ENCODE measurements at places on chromosomes 2 and 18.

- DNase-seq = no peak
Observed at GRCh38 chr2:156947261-156947660, 310.2 kb upstream of the GALNT5 start.

GRCh38 chr18:79294235-79294634, 101.5 kb upstream of the NFATC1 start:
- no peak for DNase-seq

DNA sequence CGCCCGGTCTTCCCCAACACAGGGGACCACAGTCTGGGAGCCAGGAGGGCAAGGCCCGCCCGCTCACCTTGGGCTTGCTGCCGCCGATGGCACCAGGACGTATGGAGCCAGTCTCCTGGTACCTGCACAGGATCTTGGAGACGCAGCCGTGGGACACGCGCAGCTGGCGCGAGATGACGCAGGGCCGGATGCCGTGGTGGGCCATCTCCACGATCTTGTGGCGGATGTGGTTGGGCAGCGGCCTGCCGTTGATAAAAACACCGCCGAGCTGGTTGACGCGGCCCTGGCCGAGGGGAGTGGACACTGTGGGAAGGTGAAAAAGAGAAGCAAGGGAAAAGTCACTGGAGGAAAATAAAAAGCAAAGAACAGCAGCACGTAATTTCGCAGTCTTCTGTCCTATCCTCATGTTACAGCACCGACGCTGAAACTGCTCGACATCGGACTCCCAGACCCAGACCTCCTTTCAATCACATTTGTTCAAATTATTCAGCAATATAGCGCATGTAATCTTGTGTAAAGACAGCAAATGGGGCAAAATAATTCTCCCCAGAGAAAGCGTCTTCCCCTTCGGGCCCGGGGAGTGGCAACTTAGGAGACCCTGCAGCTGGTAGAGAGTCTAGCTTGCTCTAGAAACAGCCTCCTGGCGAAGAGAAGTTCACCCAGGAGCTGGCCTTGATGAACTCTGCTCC, 1.7 kb downstream of the PAX3 start:
- no peak for DNase-seq

DNA sequence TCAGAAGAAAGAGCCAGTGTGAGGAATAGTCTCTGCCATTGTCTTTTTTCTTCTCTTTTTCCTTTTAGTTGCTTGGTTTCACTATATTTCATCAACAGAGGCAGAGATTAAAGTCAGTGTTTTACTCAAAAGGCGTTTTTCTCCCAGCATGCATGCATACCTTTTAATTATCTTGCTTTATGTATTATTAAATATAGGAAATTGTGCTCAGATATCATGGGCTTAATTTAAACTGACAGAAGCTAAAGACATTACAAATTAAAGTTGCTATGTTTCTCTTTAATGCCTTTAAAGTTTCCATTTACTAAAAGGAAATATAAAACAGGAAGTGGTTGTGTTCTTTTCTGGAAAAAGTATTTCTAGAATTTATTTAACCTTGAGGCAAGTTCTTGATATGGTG, 223.3 kb upstream of the ATP5MC3 start:
- DNase-seq = no peak

DNA sequence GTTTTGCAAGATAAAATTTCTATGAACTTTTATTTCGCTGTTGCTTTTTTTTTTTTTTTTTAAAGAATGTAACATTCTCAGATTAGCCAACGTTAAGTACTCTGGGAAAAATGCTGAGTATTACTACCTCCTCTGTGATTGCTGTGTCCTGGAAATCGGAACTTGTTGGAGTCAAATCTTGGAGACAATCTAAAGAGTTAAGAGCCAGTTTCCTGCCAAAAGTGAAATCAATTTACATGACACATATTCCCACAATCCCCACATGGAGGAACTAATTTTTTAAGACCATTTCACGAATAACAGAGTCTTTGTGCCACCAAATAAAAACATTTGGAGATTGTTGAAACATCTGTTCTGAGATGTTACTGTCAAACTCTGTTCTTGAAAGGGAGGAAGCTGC, 127.8 kb downstream of the MEP1B start:
- DNase-seq = no peak

GRCh38 chr2:106178716-106179115, 15.4 kb downstream of the UXS1 start:
- DNase-seq = no peak

- no peak for DNase-seq
Observed at GRCh38 chr18:13288509-13289133, 70.1 kb downstream of the LDLRAD4 start.

GRCh38 chr2:67612576-67613042, 215.5 kb downstream of the ETAA1 start:
- DNase-seq = no peak

- DNase-seq = no peak
Observed at GRCh38 chr2:45992741-45993475, 304.3 kb upstream of the EPAS1 start.

DNA sequence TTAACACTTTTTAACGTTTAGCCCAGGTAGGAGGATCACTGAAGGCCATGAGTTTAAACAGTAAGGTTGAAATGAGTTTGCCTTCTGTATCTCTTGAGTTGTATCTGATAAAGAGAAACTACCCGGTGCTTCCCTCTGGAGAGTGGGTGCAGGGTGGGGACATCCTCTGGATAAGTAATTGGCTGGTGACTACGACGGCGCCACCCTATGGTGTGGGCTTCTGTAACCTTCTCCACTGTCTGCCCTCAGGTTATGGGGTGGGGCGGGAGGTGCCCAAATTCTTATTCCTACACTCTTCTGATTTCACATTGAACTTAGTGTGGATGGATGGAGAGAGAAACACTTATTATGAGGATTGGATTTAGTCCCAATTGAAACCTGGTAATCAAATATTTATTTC, 68.8 kb downstream of the LDLRAD4 start:
- no peak for DNase-seq

DNA sequence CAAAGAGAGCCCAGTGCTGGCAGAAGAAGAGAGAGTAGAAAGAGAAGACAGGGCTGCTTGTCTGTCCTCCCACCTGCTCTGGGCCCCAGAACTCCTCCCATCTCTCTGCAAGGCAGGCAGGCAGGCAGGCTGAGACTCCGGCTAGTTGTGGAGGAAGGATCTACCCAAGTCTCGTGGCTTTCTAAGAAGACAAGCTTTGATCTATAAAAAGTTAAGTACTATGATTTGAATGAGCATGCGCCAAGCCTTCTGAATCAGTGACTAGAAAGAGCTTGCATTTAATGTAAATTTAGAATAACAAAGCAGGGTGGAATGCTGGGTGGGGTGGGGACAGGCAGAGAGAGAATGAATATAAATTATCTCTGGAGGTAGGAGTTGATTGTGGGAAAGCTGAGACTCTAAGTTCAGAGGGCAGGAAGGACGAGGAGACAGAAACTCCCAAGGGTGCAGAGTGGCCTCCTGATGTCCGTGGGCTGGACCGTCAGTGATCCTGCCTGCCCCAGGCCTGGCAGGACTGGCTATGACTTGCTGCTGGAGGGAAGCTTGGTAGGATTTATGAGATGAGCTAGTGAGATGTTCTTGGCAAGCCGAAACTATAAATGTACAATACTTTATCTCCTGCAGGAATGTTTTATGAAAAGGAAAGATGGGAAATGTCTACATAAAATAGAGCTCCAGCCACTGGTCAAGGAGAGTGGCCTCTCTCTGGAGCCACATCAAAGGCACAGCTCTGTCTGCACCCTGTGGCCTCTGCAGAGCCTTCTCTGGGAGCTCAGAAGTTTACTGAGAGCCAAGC, 447.5 kb downstream of the TNS1 start:
- DNase-seq = no peak

DNA sequence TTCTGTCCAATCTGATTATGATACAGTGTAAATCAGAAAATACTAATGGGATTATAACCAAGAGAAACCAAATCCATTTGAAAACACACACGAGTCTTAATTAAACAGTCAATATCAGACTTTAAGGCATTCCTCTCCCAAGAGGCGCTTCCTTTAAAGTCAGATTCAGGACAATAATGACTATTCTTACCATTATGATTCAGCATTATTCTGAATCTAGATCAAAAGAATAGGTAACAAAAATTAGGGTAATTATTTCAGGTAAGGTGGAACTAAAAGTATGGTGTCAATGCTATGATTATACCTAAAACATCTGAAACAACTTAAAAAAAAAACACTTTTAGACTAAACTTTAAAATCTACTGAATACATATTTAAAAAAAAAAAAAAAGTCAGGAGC, 12.3 kb downstream of the PSME4 start:
- DNase-seq = no peak
